Neural progenitor cell (in vitro differentiated cells): ENCODE measurements at places on chromosomes 12 and 14.

DNA sequence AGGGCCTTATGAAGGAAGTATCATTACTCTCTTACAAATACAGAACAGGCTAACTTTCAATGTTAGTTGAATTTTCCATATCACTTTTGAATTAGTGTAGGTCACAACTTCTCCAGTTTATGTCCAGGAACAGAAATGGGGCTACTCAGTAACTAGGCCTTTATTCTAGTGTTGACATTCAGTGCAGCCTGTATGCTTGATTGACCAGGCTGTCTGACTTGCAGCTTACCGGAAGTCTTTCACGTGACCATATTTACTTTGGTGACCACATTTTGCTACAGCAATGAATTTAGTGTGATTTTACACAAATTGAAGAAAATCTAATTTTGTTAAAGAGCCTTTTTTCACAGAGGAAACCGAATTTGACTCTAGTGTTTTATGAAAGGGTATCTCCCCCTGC lies 12.4 kb downstream of the MTERF2 start:
- DNase-seq, result no peak

GRCh38 chr14:33451211-33451610 lies 499.7 kb downstream of the EGLN3 start:
- DNase-seq, result no peak

DNA sequence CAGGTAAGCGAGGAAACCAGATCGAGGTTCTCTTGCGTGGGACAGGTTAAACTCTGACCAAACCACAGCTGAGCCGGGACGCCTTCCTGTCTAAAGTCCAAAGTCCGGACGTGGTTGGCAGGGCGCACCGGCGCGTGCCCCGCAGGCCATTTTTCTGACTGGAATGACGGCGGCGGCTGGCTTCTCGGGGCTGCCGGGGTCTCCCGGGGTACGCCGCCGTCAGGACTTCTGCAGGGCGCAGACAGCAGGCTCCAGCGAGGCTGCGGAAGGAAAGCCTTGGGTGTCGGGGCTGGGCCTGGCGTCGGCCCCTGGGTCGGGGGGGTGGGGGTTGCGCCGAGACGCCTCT lies 32.8 kb downstream of the MIA2 start:
- DNase-seq, result no peak

DNA sequence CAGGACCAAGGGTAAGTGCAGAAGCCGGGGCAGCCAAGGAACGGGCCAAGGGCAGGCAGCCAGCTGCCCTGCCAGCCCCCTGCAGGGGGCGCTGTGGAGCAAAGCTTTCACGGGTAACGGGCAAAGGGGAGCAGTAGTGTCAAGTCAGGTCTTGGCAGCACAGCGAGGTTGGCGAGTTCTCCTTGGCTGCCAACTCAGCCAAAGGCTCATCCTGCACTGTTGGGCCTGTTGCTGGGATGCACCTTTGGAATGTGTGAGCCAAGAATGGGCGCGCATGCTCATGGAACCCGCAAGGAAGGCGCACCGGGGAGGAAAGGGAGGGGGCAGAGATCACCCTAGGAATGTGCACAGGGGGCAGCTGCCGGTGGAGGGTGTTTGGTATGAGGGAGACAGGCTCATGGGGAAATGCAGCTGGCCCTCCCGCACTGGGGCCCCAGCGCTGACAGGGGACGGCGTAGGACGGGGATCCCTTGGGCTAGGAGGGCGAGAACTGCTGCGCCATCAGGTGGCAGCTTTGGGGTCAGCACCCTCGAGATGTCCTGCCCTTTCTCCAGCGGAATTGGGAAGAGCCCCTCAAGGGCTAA lies 138.0 kb downstream of the ASCL4 start:
- DNase-seq, result peak; percentile 81

GRCh38 chr12:113088971-113089756 lies 32.6 kb downstream of the DTX1 start:
- no peak for DNase-seq

DNA sequence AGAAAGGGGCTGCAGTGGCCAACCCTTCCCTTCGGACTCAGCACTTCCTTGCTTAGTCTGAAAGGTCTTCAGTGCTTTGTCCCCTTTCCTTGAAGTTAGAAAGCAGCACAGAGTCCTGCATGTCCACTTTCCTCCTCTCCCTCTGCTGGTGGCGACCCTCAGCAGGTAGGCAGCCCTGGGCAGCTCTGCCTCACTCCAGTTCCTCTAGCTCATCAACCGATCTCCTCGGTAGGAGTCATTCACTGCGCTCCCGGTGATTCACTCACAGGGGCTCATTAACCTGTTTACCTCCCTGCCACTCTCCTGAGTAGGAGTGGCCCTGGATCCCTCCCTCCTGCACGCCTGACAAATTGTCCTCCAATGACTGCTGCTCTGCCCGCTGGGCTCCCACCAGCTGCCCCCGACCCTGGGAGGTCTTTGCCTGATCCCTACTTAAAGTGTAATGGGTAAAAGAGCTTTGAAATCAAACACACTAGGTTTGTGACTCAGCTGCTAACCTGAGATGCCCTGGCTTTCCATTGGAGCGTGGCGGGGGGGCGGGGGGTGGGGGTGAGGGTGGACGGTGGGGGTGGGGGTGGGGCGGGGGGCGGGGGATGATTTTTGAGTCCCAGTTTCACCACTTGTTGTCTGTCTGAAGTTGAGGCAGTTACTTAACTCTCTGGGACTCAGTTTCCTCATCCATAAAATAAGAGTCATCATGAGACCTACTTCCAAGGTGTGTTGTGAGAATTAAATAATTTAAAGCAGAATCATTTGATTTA lies 4.2 kb downstream of the SCNN1A start:
- peak; percentile 81 for DNase-seq

DNA sequence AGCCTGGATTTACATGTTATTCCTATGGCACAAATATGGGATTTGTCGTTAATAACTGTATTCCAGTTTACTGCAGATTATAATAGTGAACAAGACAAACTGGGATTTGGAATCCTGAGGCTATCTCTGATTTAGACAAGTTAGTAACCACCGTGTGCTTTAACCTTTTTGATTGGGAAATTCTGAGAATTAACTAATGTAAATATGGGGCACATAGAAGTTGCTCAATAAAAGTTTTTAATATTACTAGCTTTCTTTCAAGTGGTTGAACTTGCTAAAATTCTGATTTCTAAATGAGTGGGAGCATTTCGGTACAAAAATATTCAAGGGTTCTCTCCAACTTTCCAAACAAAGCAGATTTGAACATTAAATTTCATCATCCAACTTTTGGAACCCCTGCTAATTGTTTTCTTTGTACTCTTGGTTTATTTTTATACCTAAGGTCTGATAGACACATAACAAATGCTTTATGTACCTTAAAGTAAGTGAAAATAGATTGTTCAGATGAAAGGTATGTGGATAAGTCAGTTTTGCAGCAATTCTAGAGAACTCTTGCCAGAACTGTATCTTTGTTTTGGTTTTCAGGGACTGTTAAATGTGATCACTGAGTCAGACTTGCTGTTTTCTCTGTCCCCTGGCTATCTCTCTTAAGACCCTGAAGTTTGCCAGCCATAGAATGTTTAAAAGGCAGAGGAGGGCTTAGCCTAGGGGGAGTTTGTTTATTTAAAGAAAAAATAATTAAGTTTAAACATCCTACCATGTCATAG lies 57.5 kb downstream of the FRS2 start:
- no peak for DNase-seq

GRCh38 chr14:35346738-35347322 lies 54.6 kb downstream of the PSMA6 start:
- no peak for DNase-seq

- no peak for DNase-seq
Observed at GRCh38 chr14:95758331-95758730, 44.4 kb upstream of the TCL1A start.

- no peak for DNase-seq
Observed at GRCh38 chr12:81541121-81541520, 218.0 kb downstream of the PPFIA2 start.
